ENCODE measurements at places on chromosomes 3 and 15. TPM values are rescaled to one million over a fixed set of nuclear protein-coding genes. Genes with fewer than 3 reads are reported as not detected.

GRCh38 chr15:101100593-101101442 lies 151.0 kb downstream of the CHSY1 start:
- H3K27ac ChIP-seq = no peak overlapping the region
- peaks cover 9% of the 10 kb centered on the region for H3K4me1 ChIP-seq
- DNase-seq = peak; percentile 60
- no peak overlapping the region for H3K4me3 ChIP-seq

DNA sequence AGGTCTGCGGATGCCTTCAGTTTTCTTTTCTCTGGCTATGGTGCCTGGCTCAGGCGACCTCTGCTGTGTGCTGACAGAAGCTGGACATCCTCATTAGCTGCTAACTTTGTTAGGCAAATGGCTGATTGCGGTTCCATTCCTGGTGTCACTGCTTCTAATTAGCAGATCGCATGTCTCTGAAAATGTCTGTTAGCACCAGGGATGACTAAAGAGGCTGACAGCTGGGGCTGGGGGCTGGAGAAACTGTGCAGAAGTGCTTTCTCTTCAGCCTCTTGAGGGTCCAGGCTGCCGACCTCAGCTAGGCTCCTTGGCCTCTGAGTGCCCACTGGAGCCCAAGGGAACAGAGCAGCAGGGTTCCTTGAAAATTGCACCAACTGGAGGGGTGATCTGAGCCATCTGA lies 39.3 kb downstream of the CHCHD6 start:
- H3K36me3 ChIP-seq = peaks cover 17% of the 10 kb centered on the region
- H3K27ac ChIP-seq = no peak overlapping the region
- H3K4me1 ChIP-seq = peaks cover 11% of the 10 kb centered on the region
- no peak overlapping the region for H3K4me3 ChIP-seq
- no peaks in the 10 kb centered on the region for H3K27me3 ChIP-seq
- DNase-seq = no peak

- H3K27ac ChIP-seq = no peak overlapping the region
- no peaks in the 10 kb centered on the region for H3K36me3 ChIP-seq
- peaks cover 10% of the 10 kb centered on the region for H3K27me3 ChIP-seq
- H3K4me3 ChIP-seq = no peak overlapping the region
- peak; percentile 44 for DNase-seq
These were observed 5.2 kb upstream of the RLBP1 start for GRCh38 chr15:89226359-89227221.

DNA sequence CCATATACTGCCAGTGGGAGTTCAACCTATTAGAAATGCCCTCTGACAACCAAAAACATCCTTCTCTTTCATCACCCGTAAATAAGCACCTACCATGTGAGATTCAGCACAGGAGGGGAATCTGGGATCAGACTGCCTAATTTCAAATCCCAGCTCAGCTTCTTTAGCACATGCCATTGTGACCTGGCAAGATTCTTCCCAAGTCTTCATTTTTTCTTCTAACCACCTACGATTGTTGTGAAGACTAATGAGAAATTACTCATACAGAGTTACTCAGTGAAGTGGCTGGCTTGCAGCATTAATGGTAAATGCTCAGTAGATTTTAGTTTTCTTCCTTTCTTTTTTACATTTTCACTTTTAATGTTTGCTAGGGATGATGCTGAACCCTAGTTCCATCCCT lies 176.7 kb downstream of the PDZRN3 start:
- no peak overlapping the region for H3K27ac ChIP-seq
- no peak overlapping the region for H3K4me3 ChIP-seq
- H3K36me3 ChIP-seq = peaks cover 4% of the 10 kb centered on the region

GRCh38 chr3:58352626-58353025 lies 19.9 kb downstream of the PXK start:
- no peak overlapping the region for H3K4me3 ChIP-seq
- no peak overlapping the region for H3K27ac ChIP-seq
- H3K4me1 ChIP-seq = peaks cover 29% of the 10 kb centered on the region
- H3K36me3 ChIP-seq = peaks cover 3% of the 10 kb centered on the region
- no peak for DNase-seq
- H3K27me3 ChIP-seq = no peaks in the 10 kb centered on the region

DNA sequence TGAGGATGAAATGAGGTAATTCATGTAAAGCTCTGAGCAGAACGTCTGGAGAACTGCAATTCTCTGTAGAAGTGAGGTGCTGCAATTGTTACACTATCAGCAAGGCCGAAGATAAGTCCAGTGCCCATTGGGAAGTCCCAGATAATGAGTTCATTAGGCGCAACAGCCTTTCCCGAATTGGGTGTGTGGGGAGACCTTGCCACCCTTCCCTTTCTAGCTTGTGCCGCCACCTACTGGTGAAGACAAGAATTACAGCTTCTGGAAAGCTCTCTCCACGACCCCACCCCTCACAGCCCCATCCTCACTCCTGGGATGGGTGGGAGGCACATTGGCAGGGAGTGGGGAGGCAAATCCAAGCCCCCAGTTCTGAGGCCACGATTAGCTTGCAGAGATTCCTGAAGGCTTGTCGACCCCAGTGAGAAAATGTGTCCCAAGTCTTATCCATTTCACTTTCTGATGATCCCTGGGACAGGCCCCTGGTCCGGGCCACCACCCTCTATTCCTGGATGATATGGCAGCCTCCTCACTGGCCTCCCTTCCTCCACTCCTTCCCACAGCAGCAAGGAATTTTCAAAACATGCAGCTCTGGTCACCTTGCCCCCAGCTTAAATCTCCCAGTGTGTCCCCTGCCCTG lies 36.4 kb downstream of the FAM3D start:
- H3K36me3 ChIP-seq = no peaks in the 10 kb centered on the region
- peak; percentile 79 for DNase-seq
- H3K4me1 ChIP-seq = peaks cover 11% of the 10 kb centered on the region
- no peak overlapping the region for H3K27ac ChIP-seq
- H3K4me3 ChIP-seq = no peak overlapping the region
- H3K27me3 ChIP-seq = peaks cover 17% of the 10 kb centered on the region

DNA sequence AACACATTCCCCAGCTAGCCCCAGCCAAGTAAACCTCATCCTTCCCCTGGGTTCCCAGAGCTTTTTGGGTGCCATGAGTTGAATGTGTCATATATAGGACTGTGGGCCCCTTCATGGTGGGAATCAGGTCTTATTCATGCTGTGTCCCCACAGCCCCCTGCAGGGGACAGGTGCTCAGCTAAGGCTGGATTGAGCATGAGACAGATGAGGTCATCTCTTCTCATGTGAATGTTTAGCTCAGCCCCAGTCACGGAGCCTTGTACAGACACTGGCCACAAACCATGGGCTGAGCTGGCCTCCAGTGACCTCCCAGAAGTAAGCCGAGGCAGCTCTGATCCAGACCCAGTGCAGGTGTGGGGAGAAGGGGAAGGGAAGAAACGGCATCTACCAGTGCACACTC lies 70.7 kb downstream of the C3orf70 start:
- H3K36me3 ChIP-seq = no peaks in the 10 kb centered on the region
- no peak overlapping the region for H3K4me3 ChIP-seq
- no peak overlapping the region for H3K27ac ChIP-seq

The ABHD6 gene
- total RNA-seq = 15.7 TPM

DNA sequence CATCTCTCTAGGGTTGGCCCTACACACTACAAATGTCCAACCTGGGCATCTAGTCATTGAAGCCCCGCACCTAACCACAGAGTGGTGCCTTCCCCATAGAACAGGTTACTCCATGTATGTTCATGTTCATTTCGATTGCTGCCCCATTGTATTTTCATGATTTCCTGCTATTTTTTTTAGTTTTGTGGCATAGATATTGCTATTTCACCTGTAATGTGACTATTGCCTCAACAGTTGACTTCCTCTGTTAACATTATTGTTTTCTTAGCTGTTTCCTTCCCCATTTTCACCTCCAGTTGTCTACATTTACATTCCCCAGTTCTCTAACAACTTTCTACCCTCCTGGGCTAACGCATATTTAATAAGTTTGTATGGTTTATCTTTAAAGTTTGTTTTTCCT lies 137.7 kb upstream of the RBMS3 start:
- no peak overlapping the region for H3K4me3 ChIP-seq
- no peaks in the 10 kb centered on the region for H3K36me3 ChIP-seq
- DNase-seq = no peak
- no peak overlapping the region for H3K27ac ChIP-seq
- H3K4me1 ChIP-seq = peaks cover 10% of the 10 kb centered on the region

The LSMEM2 gene
- total RNA-seq = not detected

GRCh38 chr3:16240229-16241023 lies 24.3 kb downstream of the DPH3 start:
- H3K4me3 ChIP-seq = no peak overlapping the region
- peaks cover 9% of the 10 kb centered on the region for H3K4me1 ChIP-seq
- no peak for DNase-seq
- H3K27ac ChIP-seq = peak overlapping the region; percentile 24

GRCh38 chr3:171415070-171415469 lies 45.1 kb downstream of the TNIK start:
- no peak overlapping the region for H3K4me3 ChIP-seq
- no peak overlapping the region for H3K27ac ChIP-seq
- no peak for DNase-seq
- peaks cover 3% of the 10 kb centered on the region for H3K27me3 ChIP-seq
- H3K4me1 ChIP-seq = no peaks in the 10 kb centered on the region

GRCh38 chr15:65980824-65981456 lies 111.6 kb downstream of the RAB11A start:
- H3K27me3 ChIP-seq = peaks cover 50% of the 10 kb centered on the region
- H3K4me1 ChIP-seq = peaks cover 10% of the 10 kb centered on the region
- H3K36me3 ChIP-seq = no peaks in the 10 kb centered on the region

GRCh38 chr3:78659386-78659987 lies 1108.3 kb downstream of the ROBO1 start:
- no peak overlapping the region for H3K4me3 ChIP-seq
- H3K4me1 ChIP-seq = peaks cover 4% of the 10 kb centered on the region
- H3K27me3 ChIP-seq = no peaks in the 10 kb centered on the region
- no peak overlapping the region for H3K27ac ChIP-seq

GRCh38 chr15:45128971-45129639 lies 574 bp downstream of the DUOXA1 start:
- H3K4me1 ChIP-seq = peaks cover 12% of the 10 kb centered on the region
- H3K36me3 ChIP-seq = no peaks in the 10 kb centered on the region
- DNase-seq = no peak
- no peak overlapping the region for H3K27ac ChIP-seq
- H3K4me3 ChIP-seq = peak overlapping the region; percentile 66
- peaks cover 87% of the 10 kb centered on the region for H3K27me3 ChIP-seq

GRCh38 chr3:64209866-64210621 lies 15.2 kb downstream of the PRICKLE2 start:
- no peaks in the 10 kb centered on the region for H3K27me3 ChIP-seq
- peaks cover 4% of the 10 kb centered on the region for H3K36me3 ChIP-seq
- DNase-seq = no peak
- no peak overlapping the region for H3K4me3 ChIP-seq

The PYGO1 gene
- total RNA-seq = 29.0 TPM
